Activated CD8-positive, alpha-beta memory T cell treated with anti-CD3 and anti-CD28 coated beads, Interleukin-2, amount 10 ng/mL, durations not matched to agents 7 days and 5 days (primary cell): ENCODE measurements at places on chromosomes 2 and 18. TPM values are rescaled to one million over a fixed set of nuclear protein-coding genes. Genes with fewer than 3 reads are reported as not detected.

ST6GAL2 gene
- total RNA-seq: not detected

CD8B gene
- 296 TPM for total RNA-seq

SLC30A3 gene
- total RNA-seq: 0.47 TPM

POTEJ gene
- not detected for total RNA-seq

KCNS3 gene
- total RNA-seq: not detected

SMAD7 gene
- total RNA-seq: 18.5 TPM

GRCh38 chr2:161039071-161039470 is 121.2 kb upstream of the TANK start:
- H3K27me3 ChIP-seq: peaks cover 22% of the 10 kb centered on the region
- no peaks in the 10 kb centered on the region for H3K36me3 ChIP-seq
- no peak overlapping the region for H3K27ac ChIP-seq
- no peaks in the 10 kb centered on the region for H3K4me1 ChIP-seq
- no peak for DNase-seq
- no peak overlapping the region for H3K4me3 ChIP-seq

- no peaks in the 10 kb centered on the region for H3K4me1 ChIP-seq
- H3K27me3 ChIP-seq: no peaks in the 10 kb centered on the region
- no peak overlapping the region for H3K27ac ChIP-seq
Measured at GRCh38 chr2:198102856-198103255, 298.5 kb downstream of the PLCL1 start.

DNA sequence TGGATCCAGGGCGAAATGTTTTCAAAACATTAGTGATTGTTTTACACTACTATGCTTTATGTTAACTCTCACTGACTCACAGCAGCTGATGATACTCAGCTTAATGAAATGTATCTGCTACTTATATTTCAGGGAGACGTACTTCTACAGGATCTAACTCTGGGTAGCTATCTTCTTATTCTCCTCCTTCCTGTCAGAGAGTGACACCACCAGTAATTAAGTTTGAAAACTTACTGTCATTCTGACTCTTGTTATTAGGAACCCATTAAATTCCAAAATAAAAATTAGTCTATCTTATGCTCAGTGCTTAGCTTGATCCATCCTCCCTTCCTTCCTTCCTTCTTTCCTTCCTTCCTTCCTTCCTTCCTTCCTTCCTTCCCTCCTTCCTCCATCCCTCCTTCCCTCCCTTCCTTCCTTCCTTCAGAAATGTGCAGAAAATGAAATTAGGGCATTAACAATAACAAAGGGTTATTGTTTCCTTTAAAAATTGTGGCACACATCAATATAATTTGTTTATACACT is 441.1 kb downstream of the MEIS1 start:
- H3K4me1 ChIP-seq: no peaks in the 10 kb centered on the region
- no peak overlapping the region for H3K27ac ChIP-seq
- no peak overlapping the region for H3K4me3 ChIP-seq
- no peak for DNase-seq
- no peaks in the 10 kb centered on the region for H3K27me3 ChIP-seq
- no peaks in the 10 kb centered on the region for H3K36me3 ChIP-seq

DNA sequence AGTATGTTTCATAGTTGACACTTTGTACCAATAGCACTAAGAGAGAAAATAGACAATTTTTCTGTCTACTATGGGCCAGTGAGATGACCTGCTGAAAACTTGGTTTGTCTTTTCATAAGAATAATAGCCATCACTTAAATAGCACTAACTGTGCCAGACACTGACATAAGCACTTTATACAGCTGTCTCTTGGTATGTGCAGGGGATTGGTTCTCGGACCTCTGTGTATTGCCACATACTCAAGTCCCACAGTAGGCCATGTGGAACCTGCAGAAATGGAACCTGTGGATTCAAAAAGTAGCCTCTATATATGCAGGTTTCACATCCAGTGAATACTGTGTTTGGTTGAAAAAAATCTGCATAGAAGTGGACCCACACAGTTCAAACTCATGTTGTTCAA is 126.7 kb downstream of the XRCC5 start:
- peaks cover 9% of the 10 kb centered on the region for H3K4me1 ChIP-seq
- H3K36me3 ChIP-seq: peaks cover 23% of the 10 kb centered on the region
- H3K27ac ChIP-seq: no peak overlapping the region

DNA sequence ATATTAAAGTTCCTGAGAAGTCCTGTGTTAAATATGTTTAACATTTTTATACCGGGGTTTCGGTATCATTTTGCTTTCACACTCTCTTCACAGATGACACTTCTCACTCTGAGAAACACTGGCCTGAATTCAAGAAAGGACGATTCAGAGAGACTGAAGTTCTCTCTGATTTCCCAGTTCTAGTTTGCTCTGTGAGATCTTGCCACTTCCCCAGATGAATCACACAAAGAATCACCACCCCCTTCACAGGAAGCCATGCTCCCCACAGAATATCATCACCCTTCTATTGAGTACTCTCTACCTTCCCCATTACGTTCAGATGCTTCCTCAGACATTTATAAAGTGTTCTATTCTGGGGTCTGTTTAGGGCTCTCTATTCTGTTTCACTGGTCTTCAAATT is 16.1 kb upstream of the CD207 start:
- H3K36me3 ChIP-seq: no peaks in the 10 kb centered on the region
- H3K4me1 ChIP-seq: peaks cover 33% of the 10 kb centered on the region
- peak; percentile 68 for DNase-seq
- peak overlapping the region; percentile 23 for H3K4me3 ChIP-seq
- H3K27ac ChIP-seq: peak overlapping the region; percentile 84

- H3K27ac ChIP-seq: no peak overlapping the region
- no peak overlapping the region for H3K4me3 ChIP-seq
- no peak for DNase-seq
- no peaks in the 10 kb centered on the region for H3K27me3 ChIP-seq
- H3K4me1 ChIP-seq: no peaks in the 10 kb centered on the region
Measured at GRCh38 chr2:212547716-212548454, 9.3 kb upstream of the ERBB4 start.

DNA sequence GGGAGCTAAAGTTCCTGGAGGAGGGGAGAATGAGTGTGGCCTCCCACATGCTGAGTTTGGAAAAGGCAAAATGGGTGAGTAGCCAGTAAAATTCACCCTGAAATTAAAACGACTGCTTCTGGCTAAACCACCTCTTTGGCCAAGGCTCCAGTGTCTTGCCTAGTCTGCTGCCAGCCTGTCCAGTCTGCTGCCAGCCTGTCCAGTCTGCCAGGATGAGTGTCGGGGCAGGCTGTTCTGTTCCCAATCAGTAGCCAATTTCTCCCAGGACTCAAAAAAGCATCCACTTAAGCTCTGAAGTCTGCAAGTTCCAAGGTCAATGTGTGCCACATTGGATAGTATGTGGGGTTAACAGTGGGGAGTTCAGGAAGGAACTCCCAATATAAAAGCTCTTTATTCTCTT is 134.6 kb upstream of the KLHL29 start:
- H3K4me3 ChIP-seq: no peak overlapping the region
- H3K4me1 ChIP-seq: no peaks in the 10 kb centered on the region
- no peak overlapping the region for H3K27ac ChIP-seq
- peaks cover 4% of the 10 kb centered on the region for H3K27me3 ChIP-seq
- no peaks in the 10 kb centered on the region for H3K36me3 ChIP-seq
- DNase-seq: no peak

- no peaks in the 10 kb centered on the region for H3K27me3 ChIP-seq
- peaks cover 9% of the 10 kb centered on the region for H3K36me3 ChIP-seq
- H3K4me3 ChIP-seq: no peak overlapping the region
Measured at GRCh38 chr2:240498958-240499260, 58.9 kb downstream of the ANKMY1 start.

DNA sequence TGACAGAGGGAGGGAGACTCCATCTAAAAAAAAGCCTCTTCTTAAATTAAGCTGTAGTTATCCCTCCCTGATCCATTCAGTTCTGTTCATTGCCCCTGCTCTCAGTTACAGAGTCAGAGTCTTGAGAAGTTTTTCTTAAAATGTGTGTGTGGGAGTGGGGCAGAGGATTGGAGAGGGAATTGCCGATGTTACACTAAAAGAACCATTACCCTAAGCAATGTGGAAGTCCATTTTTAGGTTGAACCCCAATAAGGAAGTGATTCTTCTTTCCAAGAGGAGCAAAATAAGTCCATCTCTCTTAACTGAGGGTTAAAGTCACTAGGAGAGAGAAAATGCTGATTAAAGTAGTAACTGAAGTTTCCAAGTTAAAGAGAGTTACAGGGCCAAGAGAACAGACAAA is 21.2 kb upstream of the THOC1 start:
- H3K4me1 ChIP-seq: peaks cover 2% of the 10 kb centered on the region
- H3K4me3 ChIP-seq: no peak overlapping the region
- DNase-seq: no peak
- H3K27me3 ChIP-seq: peaks cover 23% of the 10 kb centered on the region
- no peaks in the 10 kb centered on the region for H3K36me3 ChIP-seq

DNA sequence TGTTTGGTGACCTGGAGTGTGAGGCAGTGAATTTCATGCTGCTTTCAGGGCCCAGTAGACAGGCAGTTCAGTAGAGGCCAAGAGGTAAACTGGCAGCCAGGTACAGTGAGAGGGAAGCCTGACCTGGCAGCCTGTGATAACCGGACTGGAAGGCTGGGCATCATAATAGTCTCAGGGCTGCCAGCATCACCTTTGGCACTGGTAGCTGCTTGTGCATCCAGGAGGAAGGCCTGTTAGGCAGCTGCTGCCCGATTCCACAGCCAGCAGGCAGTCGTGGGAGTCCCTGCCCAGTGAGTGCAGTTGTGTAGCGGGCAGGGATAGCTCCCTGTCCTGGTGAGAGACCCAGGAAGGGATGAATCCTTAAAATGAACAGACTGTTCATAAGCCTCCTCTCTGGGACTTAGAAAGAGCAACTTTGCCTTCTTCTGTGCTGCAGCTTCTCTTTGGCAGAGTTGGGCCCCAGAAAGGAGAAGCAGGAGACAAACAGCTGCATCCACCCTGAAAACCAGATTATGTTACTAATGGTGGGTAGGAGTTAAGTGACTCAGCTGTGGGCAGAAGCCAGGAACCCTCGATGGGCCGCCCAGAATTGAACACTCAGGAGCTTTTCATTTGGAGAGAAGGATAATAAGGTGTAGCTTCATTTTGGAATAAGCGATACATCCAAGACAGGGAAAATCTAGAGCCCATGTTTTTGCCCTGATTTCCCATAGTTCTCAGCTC is 8.1 kb upstream of the GPBAR1 start:
- H3K27ac ChIP-seq: peak overlapping the region; percentile 42
- no peak for DNase-seq
- H3K4me1 ChIP-seq: peaks cover 27% of the 10 kb centered on the region
- H3K36me3 ChIP-seq: peaks cover 67% of the 10 kb centered on the region
- H3K4me3 ChIP-seq: no peak overlapping the region

- peaks cover 50% of the 10 kb centered on the region for H3K36me3 ChIP-seq
- H3K4me1 ChIP-seq: peaks cover 71% of the 10 kb centered on the region
- no peaks in the 10 kb centered on the region for H3K27me3 ChIP-seq
- H3K27ac ChIP-seq: peak overlapping the region; percentile 81
- peak; percentile 81 for DNase-seq
Measured at GRCh38 chr2:161141033-161141432, 19.2 kb upstream of the TANK start.

DNA sequence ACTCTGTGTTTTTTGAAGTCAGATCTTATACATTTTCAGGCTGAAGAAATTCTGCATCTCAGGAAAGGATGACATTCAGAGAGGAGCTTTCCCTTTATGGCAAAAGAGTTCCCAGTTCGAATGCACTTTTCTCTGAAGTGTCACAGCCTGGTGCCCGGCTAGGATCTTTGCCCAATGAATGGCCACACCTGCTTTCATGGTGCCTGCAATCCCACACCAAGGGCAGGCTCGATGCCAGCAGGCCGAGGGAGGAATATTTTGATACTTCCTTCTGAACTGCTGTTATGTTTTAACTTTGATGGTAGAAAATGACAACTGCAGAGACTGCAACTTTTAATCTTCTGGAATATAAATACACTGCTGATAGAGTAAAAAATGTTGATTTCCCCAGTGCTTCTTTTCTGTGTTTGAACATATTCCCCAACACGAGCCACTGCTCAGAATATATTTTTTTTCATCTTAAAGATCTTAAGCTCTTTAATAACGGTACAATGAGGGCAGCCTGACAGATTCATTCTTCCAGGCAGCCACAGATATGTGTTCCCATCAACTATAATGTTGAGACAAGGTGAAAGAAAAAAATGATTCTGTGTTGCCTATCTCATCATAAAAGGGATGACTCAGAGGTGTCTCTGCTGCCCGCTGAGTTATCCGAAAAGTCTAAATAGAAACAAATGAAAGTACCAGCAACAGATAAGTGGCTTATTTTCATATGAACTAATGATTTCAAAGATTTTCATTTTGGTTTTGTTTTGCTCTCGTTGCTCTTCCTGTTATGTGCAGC is 848.5 kb downstream of the DCDC2C start:
- H3K4me1 ChIP-seq: no peaks in the 10 kb centered on the region
- no peak for DNase-seq
- H3K27me3 ChIP-seq: no peaks in the 10 kb centered on the region
- H3K4me3 ChIP-seq: no peak overlapping the region

DNA sequence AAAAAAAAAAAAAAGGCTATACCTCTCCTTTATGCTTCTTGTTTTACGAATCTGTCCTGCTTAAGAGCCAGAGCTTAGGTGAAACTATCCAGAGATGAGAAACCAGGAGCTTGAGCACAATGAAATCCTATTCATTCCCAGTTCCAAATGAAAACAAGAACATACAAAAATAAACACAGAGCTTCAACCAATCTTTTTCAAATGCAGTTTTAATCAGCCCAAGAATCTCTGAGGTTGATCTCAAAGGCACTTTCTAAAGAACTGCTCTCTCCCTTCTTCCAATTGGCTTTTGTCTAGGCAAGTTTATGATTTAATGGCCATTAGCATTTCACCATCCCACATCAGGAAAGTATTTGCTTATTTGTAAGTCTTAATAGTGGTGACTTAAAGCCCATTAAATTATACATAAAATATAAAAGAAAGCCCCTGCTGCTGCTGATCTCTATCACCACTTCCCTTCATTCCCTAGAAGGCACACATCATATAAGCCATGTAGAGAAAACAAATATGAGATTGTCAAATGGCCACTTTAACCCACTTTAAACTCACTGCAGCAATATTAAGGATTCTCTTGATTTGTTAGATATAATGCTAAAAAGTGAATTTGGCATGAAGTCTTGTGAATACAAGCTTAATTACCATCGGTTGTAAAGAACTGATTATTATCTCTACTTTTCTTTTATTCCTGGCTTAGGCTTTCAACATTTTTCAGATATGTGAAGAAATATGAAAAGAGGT is 29.3 kb upstream of the SCN9A start:
- no peak overlapping the region for H3K4me3 ChIP-seq
- no peaks in the 10 kb centered on the region for H3K4me1 ChIP-seq
- DNase-seq: no peak
- H3K27me3 ChIP-seq: no peaks in the 10 kb centered on the region

GRCh38 chr2:154855138-154855537 is 156.6 kb downstream of the KCNJ3 start:
- no peak overlapping the region for H3K4me3 ChIP-seq
- H3K36me3 ChIP-seq: no peaks in the 10 kb centered on the region

DNA sequence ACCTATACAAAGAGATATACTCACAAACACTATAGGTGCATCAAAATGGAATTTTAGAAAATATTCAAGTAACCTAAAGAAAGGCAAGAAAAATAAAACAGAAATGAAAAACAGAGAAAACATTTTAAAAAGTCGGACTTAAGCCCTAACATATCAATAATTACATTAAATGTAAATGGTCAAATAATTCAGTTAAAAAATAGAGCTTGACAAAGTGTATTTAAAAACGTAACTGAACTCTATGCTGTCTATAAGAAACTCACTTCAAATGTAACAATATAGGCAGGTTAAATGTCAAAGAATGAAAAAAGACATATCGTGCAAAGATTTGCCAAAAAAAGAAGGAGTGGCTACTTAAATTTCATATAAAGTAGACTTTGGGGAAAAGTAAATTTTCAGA is 163.9 kb downstream of the ACOXL start:
- no peaks in the 10 kb centered on the region for H3K4me1 ChIP-seq
- H3K27ac ChIP-seq: no peak overlapping the region
- DNase-seq: no peak

GRCh38 chr2:237757616-237758015 is 41.0 kb upstream of the RBM44 start:
- H3K27ac ChIP-seq: no peak overlapping the region
- H3K4me3 ChIP-seq: no peak overlapping the region
- peaks cover 8% of the 10 kb centered on the region for H3K4me1 ChIP-seq
- DNase-seq: no peak
- peaks cover 67% of the 10 kb centered on the region for H3K36me3 ChIP-seq
